ENCODE measurements at places on chromosomes 11 and 22.

GRCh38 chr22:26599505-26599904 is 9.6 kb upstream of the TPST2 start:
- DNase-seq = no peak

GRCh38 chr22:38012604-38013072 is 28.3 kb upstream of the SOX10 start:
- DNase-seq = no peak

GRCh38 chr11:78652843-78653239 is 78.2 kb upstream of the NARS2 start:
- DNase-seq = no peak

- peak; percentile 96 for DNase-seq
Measured at GRCh38 chr11:120432056-120433018, 79.2 kb upstream of the GRIK4 start.

- DNase-seq = no peak
Measured at GRCh38 chr11:66006891-66007176, 4.5 kb downstream of the BANF1 start.

- DNase-seq = peak; percentile 54
Measured at GRCh38 chr11:3341298-3341697, 37.6 kb downstream of the ZNF195 start.

DNA sequence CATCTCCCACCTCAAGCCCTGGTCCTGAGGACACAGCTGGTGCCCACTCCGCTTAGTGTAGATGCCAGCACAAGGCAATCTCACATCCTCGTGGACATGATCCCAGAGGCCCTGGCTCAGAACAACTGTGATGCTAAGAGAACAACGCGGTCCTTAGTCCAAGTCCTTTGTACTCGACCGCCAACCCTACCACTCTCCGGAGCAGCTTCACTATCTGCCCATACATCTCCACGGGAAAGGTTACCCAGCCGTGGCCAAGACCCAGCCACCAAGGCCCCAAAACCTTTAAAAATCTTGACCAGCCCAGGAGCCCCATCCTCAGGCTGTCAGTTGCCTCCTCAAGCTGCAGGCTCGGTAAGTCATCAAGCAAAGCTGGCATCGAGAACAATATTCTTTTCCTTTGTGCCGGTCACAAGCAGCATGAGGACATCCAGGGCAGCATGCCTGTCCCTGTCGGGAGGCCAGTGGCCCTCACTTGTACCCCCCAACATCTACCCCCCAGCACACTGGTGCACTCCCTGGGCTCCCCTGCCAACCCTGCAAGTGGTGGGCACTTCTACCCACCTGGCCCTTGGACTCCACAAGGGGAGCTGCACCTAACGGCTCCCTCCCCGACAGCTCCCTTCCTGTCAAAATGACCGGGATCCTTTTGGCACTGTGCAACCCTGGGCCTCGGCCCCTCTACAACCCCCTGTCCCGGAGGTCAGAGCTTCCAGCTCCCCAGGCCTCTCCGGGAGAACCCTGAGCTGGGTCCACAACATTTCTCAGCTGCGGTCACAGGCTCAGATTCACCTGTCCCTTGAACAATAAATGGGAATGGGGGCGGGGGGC is 2.5 kb downstream of the OSBPL5 start:
- DNase-seq = no peak

- DNase-seq = no peak
Measured at GRCh38 chr11:119100994-119101758, 477 bp downstream of the DPAGT1 start.

- DNase-seq = no peak
Measured at GRCh38 chr11:74570266-74571061, 21.9 kb upstream of the POLD3 start.

DNA sequence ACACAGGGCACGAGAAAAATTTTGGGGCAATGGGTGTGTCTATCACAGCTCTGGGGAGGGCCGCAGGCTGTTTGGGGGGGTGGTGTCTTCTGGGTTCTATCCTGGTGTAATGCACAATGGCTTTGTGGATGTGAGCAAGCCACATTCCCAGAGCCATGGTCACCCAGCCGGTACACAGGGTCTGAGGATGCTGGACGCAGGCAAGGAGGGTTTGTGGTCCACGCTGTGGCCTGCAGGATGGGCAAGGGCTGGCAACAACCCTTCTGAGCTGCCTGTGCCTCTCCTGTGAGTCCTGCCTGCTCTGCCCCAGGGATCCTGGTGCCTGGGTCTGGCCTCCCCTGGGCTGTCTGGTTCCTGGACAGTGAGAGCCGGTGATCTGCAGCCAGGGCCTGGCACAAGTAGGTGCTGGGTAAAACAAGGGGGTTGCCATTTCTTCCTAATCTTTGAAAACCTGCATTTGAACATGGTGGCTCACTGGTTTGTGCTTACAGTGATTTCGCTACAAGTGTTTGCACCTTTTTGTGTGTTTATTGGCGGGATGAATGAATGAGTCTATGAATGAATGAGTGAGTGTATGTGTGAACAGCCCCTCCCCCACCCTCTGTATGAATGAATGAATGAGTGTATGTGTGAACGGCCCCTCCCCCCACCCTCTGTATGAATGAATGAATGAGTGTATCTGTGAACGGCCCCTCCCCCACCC is 4.4 kb upstream of the MRPL23 start:
- DNase-seq = no peak

- no peak for DNase-seq
Measured at GRCh38 chr11:62665599-62666258, 617 bp downstream of the CSKMT start.

DNA sequence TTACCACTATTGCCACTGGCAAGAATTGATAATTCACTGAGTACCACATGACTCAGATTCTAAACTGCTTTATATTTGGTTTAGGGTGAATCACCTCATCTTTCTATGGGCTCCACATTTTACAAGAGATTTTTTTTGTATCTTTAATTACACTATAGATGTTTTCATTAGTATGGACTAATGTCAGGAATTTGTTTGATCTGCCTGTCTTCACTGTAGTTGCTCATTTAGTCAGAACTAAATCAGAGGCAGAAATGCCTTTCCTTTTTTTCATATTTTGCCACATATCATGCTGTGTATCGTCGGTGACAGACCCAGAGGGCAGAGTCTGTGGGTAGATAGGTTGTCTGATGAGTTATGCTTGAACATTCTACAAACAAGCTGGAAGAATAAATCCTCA is 524.1 kb downstream of the METTL15 start:
- no peak for DNase-seq

- DNase-seq = peak; percentile 39
Measured at GRCh38 chr11:111260811-111261210, 15.3 kb downstream of the POU2AF2 start.

DNA sequence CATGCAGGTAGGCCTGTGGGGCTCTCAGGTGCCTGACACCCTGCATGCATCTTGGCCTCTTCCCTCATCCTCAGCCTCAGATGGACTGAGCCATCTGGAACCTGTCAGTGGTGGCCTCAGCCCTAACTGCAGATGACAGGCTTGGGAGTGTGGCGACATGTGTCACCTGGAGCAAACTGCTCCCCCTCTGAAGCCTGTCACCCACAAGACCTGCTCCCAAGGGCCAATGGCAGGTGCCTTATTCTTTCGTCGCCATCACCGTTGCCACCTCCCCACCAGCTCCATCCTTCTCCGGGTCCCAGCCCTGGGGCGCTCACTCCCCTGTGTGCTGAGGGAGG is 3.6 kb upstream of the SEPTIN5 start:
- peak; percentile 0 for DNase-seq

- DNase-seq = no peak
Measured at GRCh38 chr11:74460481-74461154, 6.7 kb downstream of the KCNE3 start.

DNA sequence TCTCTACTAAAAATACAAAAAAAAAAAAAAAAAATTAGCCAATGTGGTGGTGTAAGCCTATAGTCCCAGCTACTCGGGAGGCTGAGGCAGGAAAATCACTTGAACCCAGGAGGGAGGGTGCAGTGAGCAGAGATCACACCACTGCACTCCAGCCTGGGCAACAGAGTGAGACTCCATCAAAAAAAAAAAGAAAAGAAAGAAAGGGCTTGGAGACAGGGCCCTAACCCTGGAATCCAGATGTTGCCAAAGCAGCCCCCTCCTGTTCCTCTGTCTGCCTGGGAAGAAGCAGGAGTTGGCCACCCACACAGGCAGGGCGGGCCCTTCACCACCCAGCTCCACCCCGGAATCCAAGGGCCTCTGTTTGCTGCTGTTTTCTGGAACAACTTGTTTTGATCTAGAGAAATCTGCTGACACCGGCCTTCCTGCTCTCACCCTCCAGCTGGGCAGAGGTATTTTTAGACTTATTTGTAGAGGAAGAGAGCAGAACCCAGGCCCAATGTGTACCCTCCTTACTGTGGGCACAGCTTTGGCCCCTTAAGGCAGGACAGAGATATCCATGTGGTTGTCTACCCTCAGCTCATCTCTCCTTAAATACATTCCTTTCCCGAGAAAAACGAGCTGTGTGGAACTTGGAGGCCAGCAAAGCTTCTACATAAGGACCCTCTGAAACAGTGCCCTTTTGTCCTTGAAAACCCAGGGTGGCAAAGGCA is 2.7 kb upstream of the NEAT1 start:
- DNase-seq = peak; percentile 83

DNA sequence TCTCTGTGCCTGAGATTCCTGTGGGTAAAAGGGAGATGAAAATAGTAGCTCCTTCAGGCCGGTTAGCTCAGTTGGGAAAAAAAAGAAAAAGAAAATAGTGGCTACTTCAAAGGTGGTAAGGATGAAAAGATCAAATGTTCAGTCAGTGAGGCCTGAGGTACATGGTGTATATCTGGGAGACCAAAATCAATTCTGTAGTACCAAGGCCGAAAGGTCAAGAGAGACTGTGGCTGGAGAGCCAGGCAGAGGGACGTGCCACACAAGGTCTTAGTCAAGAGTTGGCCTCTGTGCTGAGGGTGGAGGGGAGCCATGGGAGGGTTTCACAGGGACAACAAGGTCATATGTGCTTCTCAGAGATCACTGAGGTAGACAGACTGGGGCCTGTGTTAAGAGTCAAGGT is 4.8 kb upstream of the GDPD5 start:
- DNase-seq = no peak

- no peak for DNase-seq
Measured at GRCh38 chr11:75593286-75593915, 31.3 kb downstream of the SERPINH1 start.

GRCh38 chr22:45224331-45224730 is 16.4 kb downstream of the KIAA0930 start:
- DNase-seq = no peak

DNA sequence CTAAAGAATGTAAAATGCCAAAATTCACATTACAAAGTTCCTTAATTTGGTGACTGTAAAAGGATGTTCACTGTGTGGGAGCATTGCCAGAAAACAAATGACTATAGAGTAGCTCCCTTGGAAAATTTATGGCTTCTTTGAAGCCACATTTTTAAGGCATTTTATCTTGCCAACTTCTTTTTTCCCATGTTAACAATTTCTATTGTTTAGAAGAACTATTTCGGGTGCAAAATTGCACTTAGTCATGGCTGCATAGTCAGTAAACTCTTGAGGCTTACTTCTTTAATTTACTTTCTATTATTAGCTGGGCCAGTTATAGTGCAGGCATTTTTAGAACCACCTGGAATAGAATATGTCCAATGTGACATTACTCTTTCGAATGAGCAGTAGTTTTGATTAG is 515.3 kb downstream of the JRKL start:
- no peak for DNase-seq

- peak; percentile 12 for DNase-seq
Measured at GRCh38 chr22:25053153-25053805, 100.8 kb downstream of the KIAA1671 start.

DNA sequence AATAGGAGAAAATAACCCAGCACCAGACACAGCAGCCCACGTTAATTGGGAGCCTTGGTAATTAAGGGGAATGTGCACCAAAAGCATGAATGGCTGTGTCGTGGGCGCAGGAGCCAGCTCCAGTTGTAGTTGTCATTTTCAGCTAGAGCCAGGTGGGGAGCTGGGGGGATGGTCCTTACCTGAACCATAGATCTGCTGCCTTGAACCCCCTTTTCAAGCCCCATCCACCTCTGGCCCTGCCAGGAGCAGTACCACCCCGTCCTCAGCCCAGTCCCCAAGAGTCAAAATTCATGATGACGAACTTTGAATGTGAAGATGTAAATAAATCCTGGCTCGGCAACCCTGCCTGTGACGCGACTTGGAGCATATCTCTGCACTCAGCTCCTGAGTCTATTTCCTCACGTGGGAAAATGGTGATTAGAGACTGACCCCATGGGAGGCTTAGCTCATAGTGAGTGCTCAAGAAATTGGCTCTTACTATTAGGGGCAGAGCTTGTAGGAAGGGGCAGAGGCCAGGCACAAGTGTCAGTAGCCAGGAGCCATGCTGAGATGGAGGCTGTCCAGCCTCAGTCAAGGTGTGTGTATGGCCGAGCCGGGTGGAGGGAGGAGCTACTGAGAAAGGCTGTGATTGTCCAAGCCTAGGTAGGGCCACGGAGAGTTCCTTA is 794 bp upstream of the FXYD6 start:
- no peak for DNase-seq

GRCh38 chr11:122691549-122692150 is 36.1 kb downstream of the UBASH3B start:
- no peak for DNase-seq

DNA sequence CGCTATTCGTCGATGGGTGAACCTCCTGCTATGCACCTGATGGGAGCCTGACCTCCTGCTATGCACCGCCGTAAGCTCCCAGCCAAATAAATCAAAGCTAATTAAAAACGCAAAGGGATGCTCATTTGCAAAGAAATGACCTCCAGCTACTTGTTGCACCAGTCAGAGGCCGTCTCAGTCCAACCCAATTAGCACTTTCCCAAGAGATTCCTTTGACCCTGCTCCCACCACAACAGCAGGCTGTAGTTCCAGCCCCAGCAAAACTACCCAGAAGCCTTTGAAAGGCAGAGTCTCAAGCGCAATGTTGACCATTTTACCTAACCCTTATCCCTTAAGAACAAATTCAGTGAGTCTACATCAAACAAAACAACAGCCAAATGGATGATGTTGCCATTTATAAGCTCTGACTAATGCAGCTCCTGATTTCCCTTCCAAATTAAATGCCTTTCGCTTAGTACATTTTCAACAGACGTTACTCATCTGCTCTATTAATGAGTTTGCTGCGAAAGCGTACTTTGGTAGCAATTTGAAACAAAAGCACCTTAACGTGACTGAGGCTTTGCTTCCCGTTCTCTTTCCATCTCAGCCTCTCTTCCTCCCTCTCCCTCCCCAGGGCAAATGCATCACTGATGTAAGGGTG is 17.2 kb upstream of the BSX start:
- no peak for DNase-seq

- no peak for DNase-seq
Measured at GRCh38 chr11:14237444-14237961, 121.5 kb downstream of the RRAS2 start.

GRCh38 chr11:101718402-101718801 is 134.6 kb upstream of the TRPC6 start:
- no peak for DNase-seq

- DNase-seq = no peak
Measured at GRCh38 chr11:79406376-79406775, 34.5 kb downstream of the TENM4 start.

DNA sequence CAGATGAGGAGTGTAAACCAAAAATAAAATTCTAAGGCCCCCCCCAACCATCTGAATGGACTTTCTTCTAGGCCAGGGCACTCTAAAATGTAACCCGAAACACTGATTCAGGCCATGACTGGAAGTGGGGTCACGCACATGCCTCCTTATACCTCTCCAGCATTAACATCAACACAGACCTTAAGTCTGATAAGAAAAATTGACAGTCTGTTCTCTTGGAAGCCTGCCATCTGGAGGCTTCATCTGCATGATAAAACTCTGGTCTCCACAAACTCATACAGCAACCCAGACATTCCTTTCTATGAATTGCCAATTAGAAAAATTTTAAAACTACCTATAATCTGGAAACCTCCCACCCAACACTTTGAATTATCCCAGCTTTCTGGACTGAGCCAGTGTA is 3.9 kb upstream of the SERGEF start:
- no peak for DNase-seq

Data from muscle of back (tissue), 13 donors.